ENCODE measurements at places on chromosomes 7 and 10. TPM values are rescaled to one million over a fixed set of nuclear protein-coding genes. Genes with fewer than 3 reads are reported as not detected.
A peak's percentile ranks its signal among the peaks of the same experiment; 100 is the strongest.

The CEP55 gene
- total RNA-seq, result 0.55 TPM

The NKX2-3 gene
- 0.60 TPM for total RNA-seq

The MOGAT3 gene
- total RNA-seq, result not detected

The LGI1 gene
- total RNA-seq, result 1.8 TPM

The TRIM50 gene
- total RNA-seq, result not detected

The LRRC27 gene
- 11.7 TPM for total RNA-seq

The WEE2 gene
- 0.12 TPM for total RNA-seq

- H3K27ac ChIP-seq, result no peak overlapping the region
- H3K27me3 ChIP-seq, result no peaks in the 10 kb centered on the region
- H3K4me3 ChIP-seq, result no peak overlapping the region
- H3K4me1 ChIP-seq, result no peaks in the 10 kb centered on the region
Measured at GRCh38 chr7:87552351-87552900, 48.3 kb downstream of the ABCB1 start.

- H3K4me1 ChIP-seq, result no peaks in the 10 kb centered on the region
- no peak overlapping the region for H3K27ac ChIP-seq
- H3K27me3 ChIP-seq, result no peaks in the 10 kb centered on the region
- H3K4me3 ChIP-seq, result no peak overlapping the region
- no peaks in the 10 kb centered on the region for H3K36me3 ChIP-seq
Measured at GRCh38 chr7:424301-424935, 95.2 kb downstream of the PDGFA start.

- H3K36me3 ChIP-seq, result no peaks in the 10 kb centered on the region
- DNase-seq, result no peak
- H3K27ac ChIP-seq, result no peak overlapping the region
- H3K27me3 ChIP-seq, result no peaks in the 10 kb centered on the region
Measured at GRCh38 chr10:31366703-31367102, 47.7 kb downstream of the ZEB1 start.

DNA sequence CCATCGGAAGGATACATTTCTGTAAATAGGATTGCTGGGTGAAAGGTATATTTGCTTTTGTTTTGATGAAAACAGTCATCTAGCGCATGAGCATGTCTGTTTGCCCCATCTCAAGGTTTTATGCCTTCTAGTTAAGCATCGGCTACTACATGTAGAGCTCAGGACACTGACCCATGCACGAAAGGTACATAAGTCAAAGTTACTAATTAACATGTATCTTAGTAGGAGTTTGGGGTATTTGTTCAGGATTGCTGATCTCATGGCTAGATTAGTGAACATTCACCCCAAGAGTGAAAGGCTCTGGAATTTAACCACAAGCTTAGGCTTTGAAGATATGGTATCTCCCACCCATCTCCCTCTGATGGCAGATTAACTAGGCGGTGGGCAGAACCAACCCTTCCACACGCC lies 91.5 kb downstream of the RBM20 start:
- H3K4me1 ChIP-seq, result peaks cover 6% of the 10 kb centered on the region
- no peak overlapping the region for H3K4me3 ChIP-seq
- H3K27ac ChIP-seq, result no peak overlapping the region

GRCh38 chr7:100783804-100784203 lies 43.5 kb downstream of the EPHB4 start:
- no peaks in the 10 kb centered on the region for H3K36me3 ChIP-seq
- H3K4me3 ChIP-seq, result no peak overlapping the region
- DNase-seq, result no peak
- H3K4me1 ChIP-seq, result no peaks in the 10 kb centered on the region
- H3K27ac ChIP-seq, result no peak overlapping the region
- no peaks in the 10 kb centered on the region for H3K27me3 ChIP-seq

DNA sequence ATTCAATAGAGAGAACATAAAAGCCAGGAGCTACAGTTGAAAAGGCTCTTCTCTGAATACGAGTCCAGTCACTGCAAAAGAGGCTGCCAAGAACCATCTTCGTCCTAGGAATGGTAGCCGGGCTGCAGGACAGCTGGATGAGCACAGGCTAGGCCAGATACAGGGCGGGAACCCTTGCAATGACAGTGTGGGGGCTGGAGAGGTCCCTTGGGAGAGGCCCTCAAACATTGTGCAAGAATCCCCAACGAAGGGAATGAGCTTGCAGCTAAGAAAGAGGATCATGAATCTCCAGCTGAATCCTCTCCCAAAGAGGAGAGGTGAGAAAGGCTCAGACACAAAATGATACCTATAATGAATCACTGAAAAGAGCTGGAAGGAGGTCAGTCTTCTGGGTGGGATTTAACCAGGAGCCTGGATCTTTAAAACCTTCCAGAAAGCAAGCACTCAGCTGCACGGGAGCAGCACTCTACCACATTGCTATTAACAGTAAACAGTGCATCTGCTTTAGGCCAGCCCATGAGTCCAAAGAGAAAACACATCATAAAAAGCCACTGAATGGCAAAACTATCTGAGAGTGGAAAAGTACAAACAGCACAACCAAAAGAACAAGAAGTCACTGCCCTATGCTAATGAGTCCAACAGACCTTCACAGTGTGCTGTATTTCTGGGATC lies 287.9 kb downstream of the TNS3 start:
- H3K4me1 ChIP-seq, result peaks cover 2% of the 10 kb centered on the region
- H3K36me3 ChIP-seq, result peaks cover 4% of the 10 kb centered on the region
- DNase-seq, result no peak

DNA sequence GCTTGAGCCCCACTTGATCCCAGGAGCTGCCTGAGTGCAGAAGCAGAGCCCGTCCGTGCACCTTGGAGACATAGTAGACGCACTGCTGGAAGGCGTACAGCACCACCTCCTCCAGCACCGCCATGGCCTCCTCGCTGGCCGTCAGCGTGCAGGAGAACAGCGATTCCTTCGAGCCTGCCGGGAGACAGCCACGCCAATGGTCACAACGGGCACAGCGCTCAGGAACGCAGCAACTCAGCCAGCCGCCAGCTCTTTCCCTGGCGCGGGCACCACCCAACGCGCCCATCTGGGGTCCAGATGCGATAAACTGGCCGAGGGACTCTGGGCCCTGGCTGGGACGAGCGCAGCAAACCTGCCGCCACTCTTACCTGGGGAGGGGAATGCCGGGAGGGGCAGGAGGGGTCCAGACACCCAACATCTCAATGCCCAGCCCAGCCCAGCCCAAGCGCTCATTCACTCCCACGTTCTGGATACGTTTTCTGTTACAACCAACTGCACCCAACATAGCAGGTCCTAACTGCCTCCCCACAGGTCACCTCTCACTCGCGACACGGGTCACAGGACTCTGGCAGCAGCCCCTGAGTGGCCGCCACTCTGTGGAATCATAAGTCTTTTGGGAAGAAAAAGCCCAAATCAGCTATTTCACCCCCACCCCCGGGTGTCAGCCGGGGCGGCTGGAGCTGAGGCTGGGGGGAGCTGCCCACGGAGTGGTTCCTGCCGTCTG lies 41.9 kb downstream of the AP5Z1 start:
- H3K27me3 ChIP-seq, result no peaks in the 10 kb centered on the region
- no peak for DNase-seq
- H3K36me3 ChIP-seq, result no peaks in the 10 kb centered on the region
- H3K4me3 ChIP-seq, result no peak overlapping the region
- H3K4me1 ChIP-seq, result no peaks in the 10 kb centered on the region

GRCh38 chr7:139603282-139603681 lies 79.8 kb downstream of the CLEC2L start:
- H3K4me3 ChIP-seq, result no peak overlapping the region
- no peaks in the 10 kb centered on the region for H3K27me3 ChIP-seq
- DNase-seq, result no peak
- no peak overlapping the region for H3K27ac ChIP-seq

- no peaks in the 10 kb centered on the region for H3K27me3 ChIP-seq
- H3K4me3 ChIP-seq, result no peak overlapping the region
- peak overlapping the region; percentile 57 for H3K27ac ChIP-seq
- H3K4me1 ChIP-seq, result peaks cover 3% of the 10 kb centered on the region
- peak; percentile 84 for DNase-seq
- H3K36me3 ChIP-seq, result no peaks in the 10 kb centered on the region
Measured at GRCh38 chr7:132386201-132386681, 190.0 kb downstream of the PLXNA4 start.

DNA sequence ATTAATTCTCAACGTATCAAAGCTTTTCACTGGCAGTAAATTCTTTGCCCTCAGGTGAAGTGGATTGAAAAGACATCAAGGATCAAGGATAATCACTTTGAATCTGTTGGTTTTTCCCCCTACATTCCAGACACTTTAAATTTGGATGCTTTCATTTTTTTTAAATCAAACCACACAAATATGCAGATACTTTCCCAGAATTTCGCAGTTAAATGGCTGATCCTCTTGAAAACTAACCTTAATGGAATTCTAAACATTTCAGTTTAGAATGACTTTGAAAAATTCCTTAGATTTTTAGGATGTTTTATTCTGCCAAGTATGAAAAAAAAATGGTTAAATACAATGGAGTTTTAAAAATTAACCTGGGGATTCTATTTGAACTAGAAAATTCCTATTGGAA lies 325.9 kb downstream of the GFRA1 start:
- no peaks in the 10 kb centered on the region for H3K4me1 ChIP-seq
- no peaks in the 10 kb centered on the region for H3K36me3 ChIP-seq
- H3K4me3 ChIP-seq, result no peak overlapping the region
- no peaks in the 10 kb centered on the region for H3K27me3 ChIP-seq

DNA sequence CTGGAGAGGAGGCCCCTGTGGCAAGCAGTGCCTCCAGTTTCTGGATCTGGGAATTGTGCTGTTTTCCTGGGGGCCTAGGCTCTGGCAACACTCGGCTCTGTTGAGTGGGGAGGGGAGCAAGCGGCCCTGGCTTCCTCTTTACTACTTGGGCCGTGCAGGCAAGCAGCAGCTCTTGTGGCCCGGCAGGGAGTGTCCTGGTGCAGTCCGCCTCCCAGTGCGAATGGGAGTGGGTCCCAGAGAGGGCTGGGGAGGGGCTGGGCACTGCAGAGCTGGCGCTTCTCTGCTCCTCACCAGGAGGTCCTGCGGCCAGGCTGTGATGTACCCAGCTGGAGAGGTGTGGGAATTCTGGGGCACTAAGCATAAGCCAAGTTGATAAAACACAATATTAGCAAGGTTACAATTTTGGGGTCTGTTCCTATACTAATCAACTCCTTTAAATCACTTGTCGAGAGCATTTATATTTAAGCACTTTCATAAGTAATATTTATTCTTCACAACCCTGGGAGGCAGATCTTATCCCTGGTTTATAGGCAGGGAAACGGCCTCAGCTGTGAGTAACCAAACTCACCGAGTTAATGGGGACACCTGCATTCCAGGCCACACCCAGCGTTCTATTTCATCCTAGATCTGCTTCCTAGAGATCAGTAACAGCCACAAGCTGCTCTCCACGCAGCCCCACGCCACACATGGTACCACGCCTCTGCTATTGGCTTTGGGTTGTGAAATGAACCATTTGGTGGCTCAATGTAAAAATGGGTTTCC lies 183.4 kb upstream of the PLXNA4 start:
- H3K4me3 ChIP-seq, result no peak overlapping the region
- H3K36me3 ChIP-seq, result no peaks in the 10 kb centered on the region
- DNase-seq, result no peak
- H3K27ac ChIP-seq, result no peak overlapping the region

- no peak overlapping the region for H3K27ac ChIP-seq
- peaks cover 11% of the 10 kb centered on the region for H3K36me3 ChIP-seq
- H3K4me1 ChIP-seq, result no peaks in the 10 kb centered on the region
- DNase-seq, result no peak
- no peaks in the 10 kb centered on the region for H3K27me3 ChIP-seq
Measured at GRCh38 chr10:822661-823367, 108.7 kb downstream of the LARP4B start.

GRCh38 chr7:16846601-16847165 lies 35.1 kb downstream of the AGR3 start:
- H3K36me3 ChIP-seq, result no peaks in the 10 kb centered on the region
- DNase-seq, result no peak
- H3K4me1 ChIP-seq, result no peaks in the 10 kb centered on the region
- H3K27me3 ChIP-seq, result peaks cover 2% of the 10 kb centered on the region
- no peak overlapping the region for H3K27ac ChIP-seq

- H3K36me3 ChIP-seq, result no peaks in the 10 kb centered on the region
- no peaks in the 10 kb centered on the region for H3K4me1 ChIP-seq
- no peak overlapping the region for H3K4me3 ChIP-seq
- peak; percentile 33 for DNase-seq
Measured at GRCh38 chr7:157784041-157784835, 447.4 kb downstream of the DNAJB6 start.

- H3K27ac ChIP-seq, result no peak overlapping the region
- H3K4me1 ChIP-seq, result no peaks in the 10 kb centered on the region
- no peak overlapping the region for H3K4me3 ChIP-seq
- no peak for DNase-seq
- H3K27me3 ChIP-seq, result no peaks in the 10 kb centered on the region
Measured at GRCh38 chr10:13987446-13987845, 343.3 kb downstream of the FRMD4A start.

DNA sequence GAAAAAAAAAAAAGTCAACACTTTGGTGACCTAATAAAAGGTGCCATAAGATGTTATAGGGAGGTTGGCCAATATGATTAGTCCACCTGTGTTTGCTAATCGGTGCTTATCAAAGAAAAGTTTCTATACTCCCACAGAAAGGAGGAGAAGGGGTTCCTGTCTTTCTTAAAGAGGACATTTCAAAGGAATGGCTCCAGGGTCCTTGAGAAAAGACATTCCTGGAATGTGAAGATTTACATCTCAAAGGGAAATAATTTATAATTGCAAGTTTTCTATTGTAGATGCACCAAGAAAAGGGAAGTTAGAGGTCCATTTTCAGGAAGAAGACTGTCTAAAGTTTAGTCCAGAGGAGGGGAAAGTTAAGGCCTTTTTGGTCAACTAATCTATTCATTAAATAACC lies 715.3 kb downstream of the NXPH1 start:
- no peak for DNase-seq
- H3K4me1 ChIP-seq, result no peaks in the 10 kb centered on the region
- H3K36me3 ChIP-seq, result no peaks in the 10 kb centered on the region
- H3K27ac ChIP-seq, result no peak overlapping the region
- no peaks in the 10 kb centered on the region for H3K27me3 ChIP-seq

GRCh38 chr10:121662945-121663917 lies 65.0 kb upstream of the FGFR2 start:
- no peak for DNase-seq
- no peak overlapping the region for H3K27ac ChIP-seq
- no peaks in the 10 kb centered on the region for H3K4me1 ChIP-seq
- H3K27me3 ChIP-seq, result no peaks in the 10 kb centered on the region
- H3K36me3 ChIP-seq, result no peaks in the 10 kb centered on the region
- no peak overlapping the region for H3K4me3 ChIP-seq

GRCh38 chr10:96441987-96442643 lies 71.6 kb downstream of the TLL2 start:
- H3K36me3 ChIP-seq, result no peaks in the 10 kb centered on the region
- H3K4me3 ChIP-seq, result no peak overlapping the region
- DNase-seq, result no peak
- no peaks in the 10 kb centered on the region for H3K4me1 ChIP-seq

Measured in aorta (tissue), 5 donors.